Smooth muscle cell of the umbilical artery (primary cell): ENCODE measurements at places on chromosomes 1 and 21. TPM values are rescaled to one million over a fixed set of nuclear protein-coding genes. Genes with fewer than 3 reads are reported as not detected.

The TLCD4 gene
- 0.28 and 0.30 TPM in 2 replicates for total RNA-seq

The FMO3 gene
- not detected in 2 replicates for total RNA-seq

The PTPN7 gene
- total RNA-seq, result not detected in 2 replicates

The ACTN2 gene
- total RNA-seq, result under 0.01 and 0.32 TPM in 2 replicates

The TNFRSF4 gene
- under 0.01 and 0.14 TPM in 2 replicates for total RNA-seq

The GJB5 gene
- total RNA-seq, result 0.09 TPM in 1 of 2 replicates, not detected in the other

The PRDM16 gene
- total RNA-seq, result 0.30 and 1.5 TPM in 2 replicates

The DIPK1A gene
- 12.5 and 13.1 TPM in 2 replicates for total RNA-seq

The ABCG1 gene
- 0.30 and 0.60 TPM in 2 replicates for total RNA-seq

The C8A gene
- under 0.01 TPM in 1 of 2 replicates, not detected in the other for total RNA-seq

The ACKR1 gene
- not detected in 2 replicates for total RNA-seq

The CYYR1 gene
- total RNA-seq, result 0.28 and 0.30 TPM in 2 replicates

The TTC34 gene
- total RNA-seq, result under 0.01 and 0.18 TPM in 2 replicates

The UQCRHL gene
- total RNA-seq, result 1.0 and 2.1 TPM in 2 replicates

The TTLL7 gene
- total RNA-seq, result 36.8 and 38.6 TPM in 2 replicates

The TNFSF4 gene
- total RNA-seq, result 8.0 and 19.4 TPM in 2 replicates
